NCI-H446 treated with DMSO at 0.1 percent for 48 hours (cell line): ENCODE measurements at places on chromosomes 4 and X.

DNA sequence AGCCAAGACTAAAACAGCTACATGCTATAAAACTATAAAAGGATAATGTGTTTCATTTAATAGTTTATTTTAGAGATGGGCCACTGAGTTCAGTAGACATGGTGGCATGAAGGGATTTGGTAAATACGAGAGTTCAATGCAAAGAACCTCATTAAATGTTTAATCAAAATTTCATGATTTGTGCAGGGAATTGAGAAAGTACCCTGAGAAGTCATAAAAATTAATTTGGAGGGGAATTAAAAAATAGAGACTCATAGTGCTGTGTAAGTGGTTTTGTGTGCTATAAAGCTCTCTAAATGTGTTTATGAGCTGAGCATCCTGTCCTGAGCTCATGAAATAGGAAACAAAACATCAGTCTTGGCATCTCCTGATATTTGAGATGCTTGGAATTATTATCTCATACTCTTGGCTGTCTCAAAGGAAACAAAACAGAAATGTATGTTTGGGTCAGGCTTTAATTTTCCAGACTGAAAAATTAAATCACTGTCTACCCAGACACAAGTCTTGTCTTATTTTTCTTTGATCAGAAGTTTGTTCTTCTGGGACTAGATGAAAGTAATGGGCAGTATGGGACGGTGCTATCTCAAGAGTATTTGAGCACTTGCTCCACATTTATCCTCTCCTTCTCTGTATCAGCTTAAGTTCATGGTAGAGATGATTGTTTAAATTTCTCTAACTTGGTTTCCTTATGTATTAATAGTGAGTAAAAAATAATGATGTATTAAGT lies 38.0 kb upstream of the EMCN start:
- DNase-seq, result no peak

GRCh38 chrX:15382813-15383212 lies 1.4 kb downstream of the VEGFD start:
- no peak for DNase-seq

GRCh38 chrX:100625985-100626491 lies 10.6 kb downstream of the TSPAN6 start:
- no peak for DNase-seq

DNA sequence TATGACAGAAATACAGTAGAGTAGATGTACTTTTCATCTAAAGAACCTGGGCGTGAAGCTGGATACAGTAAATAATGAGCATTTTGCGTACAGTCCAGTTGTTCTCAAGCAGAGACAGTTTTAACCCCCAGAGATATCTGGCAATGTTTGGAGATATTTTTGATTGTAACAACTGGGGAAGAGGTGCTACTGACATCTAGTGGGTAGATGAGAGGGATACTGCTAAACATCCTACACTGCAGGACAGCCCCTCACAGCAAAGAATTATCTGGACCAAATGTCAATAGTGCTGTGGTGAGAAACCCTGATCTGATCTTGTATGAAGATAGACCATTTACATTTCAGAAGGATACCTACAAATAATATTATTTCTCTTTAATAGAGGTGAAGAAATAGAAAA lies 200.2 kb upstream of the FAM47A start:
- DNase-seq, result no peak

GRCh38 chrX:77493677-77494553 lies 46.7 kb downstream of the FGF16 start:
- no peak for DNase-seq

DNA sequence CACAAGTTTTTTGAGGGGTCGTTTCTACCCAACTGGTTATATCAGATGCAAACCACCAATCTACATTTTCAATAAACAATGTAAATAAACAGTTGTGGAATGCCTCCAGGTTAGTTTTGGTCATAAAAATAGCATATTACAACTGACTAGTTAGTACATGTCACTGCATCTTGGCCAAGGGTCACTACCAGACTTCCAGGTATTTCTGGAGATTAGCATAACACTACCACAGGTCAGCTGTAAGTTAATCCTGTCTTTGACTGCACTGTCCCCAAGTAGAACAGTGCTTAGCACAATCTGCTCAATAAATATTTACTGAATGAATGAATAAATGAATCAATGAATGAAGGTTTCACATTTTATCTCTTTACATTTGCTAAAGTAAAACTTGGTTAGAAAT lies 64.4 kb downstream of the TBC1D19 start:
- no peak for DNase-seq

GRCh38 chr4:150720973-150721518 lies 139.1 kb downstream of the MAB21L2 start:
- no peak for DNase-seq

GRCh38 chr4:11209826-11210225 lies 218.9 kb downstream of the HS3ST1 start:
- DNase-seq, result peak; percentile 42

DNA sequence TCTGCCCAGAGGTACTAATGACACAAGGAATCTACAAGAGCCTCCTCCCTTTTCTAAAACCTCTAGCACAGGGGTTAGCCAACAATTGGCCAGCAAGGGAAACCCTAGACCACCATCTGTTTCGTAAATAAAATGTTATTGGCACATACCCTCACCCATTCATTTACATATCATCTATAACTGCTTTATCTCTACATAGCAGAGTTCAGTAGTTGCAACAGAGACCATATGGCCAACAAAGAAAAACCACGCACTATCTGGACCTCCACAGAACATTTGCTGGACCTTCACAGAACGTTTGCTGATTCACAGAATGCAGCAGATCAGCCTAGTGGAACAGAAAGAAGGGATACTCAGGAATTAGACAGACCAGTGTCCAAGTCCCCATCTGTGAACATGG lies 9.4 kb downstream of the SLC2A9 start:
- no peak for DNase-seq

- DNase-seq, result no peak
Measured at GRCh38 chrX:109352066-109352588, 129.8 kb downstream of the GUCY2F start.

- no peak for DNase-seq
Measured at GRCh38 chrX:119871245-119871598, 311 bp downstream of the RNF113A start.

DNA sequence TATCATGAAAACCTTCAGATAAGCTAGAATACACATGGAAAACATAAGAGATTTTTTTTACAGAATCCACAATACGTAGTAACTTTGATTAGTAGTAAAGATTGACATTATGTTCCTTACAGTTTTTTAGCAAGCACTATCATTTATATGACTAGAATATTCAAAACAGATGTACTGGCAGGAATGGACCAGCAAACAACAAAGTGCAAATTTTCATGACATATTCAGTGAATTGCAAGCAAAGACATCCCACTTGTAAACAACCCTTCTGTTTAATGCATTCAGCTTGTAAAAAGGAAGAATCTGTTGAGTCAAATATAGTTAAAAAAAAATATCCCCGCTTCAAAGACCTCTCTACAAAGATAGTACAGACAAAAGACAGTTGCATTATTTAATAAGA lies 403.7 kb upstream of the TRAM1L1 start:
- no peak for DNase-seq

DNA sequence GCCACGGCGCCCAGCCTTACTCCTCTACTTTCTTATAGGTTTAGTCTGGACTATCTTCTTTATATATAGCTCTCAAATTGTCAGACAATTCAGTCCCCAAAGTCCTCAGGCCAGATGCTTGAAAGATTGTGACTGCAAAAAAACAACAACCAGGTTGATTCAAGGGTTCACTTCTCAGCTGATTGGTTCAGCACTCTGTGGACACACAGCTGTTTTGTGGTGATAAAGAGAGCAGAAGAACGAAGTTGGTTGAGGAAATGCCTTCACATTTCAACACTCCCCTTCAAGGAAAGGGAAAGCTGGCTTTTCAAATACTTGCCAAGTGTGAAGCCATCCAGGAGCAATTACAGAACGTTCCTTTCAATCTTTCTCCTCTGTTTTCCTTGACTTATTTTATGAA lies 166.8 kb downstream of the SHROOM3 start:
- no peak for DNase-seq

DNA sequence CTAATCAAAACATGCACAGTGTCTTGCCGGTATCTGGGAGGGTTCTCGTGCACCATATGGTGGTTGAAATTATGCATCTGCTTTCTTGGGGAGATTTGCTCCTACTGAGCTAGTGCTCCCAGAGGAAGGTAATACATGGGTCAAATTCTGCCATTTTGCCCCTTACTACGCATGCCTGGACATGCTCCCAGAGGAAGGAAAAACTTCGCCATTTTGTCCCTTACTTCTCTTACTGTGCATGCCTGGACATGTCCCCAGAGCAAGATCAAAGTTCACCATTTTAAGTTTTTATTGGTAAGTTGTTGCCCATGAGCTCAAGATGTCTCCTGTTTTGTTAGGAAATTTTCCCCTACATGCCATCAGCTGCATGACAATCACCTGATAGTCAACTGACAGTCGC lies 252.1 kb upstream of the KLHL4 start:
- DNase-seq, result no peak

DNA sequence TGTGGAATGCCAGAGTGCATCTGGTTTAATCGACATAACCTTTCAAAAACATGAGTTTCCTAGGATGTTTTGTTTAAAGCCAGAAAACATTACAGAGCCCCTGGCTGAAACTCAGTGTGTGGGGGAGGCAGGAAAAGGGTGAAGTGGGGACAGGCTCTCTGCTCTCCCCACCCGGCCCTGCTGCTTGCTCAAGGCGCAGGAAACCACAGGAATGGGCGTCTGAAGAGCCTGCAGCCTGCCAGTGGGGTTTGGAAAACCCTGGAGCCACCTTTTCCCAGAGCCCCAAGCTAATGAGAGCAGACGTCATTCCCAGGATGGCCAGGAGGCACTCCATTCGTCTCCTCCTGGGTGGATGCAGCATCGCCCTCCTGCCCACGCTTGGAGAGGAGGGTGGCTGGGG lies 240.6 kb downstream of the AFAP1 start:
- DNase-seq, result no peak

DNA sequence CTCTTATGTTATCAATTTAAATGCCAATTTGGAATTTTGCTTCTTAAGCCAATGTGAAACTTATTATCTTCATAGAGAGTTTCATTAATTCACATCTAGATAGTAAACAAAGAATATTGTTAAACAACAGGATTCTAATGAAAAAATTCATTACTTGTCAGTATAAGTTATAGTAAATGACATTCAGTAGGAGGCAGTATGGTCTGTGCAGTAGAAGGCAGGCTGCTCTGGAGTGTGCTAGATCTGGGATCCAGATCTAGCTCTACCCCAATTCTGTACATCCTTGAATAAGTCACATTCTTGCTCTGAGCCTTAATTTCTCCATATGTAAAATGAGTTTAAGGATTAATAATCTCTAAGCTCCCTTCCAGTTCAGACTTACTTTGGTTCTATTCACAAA lies 202.7 kb upstream of the POU3F4 start:
- no peak for DNase-seq

DNA sequence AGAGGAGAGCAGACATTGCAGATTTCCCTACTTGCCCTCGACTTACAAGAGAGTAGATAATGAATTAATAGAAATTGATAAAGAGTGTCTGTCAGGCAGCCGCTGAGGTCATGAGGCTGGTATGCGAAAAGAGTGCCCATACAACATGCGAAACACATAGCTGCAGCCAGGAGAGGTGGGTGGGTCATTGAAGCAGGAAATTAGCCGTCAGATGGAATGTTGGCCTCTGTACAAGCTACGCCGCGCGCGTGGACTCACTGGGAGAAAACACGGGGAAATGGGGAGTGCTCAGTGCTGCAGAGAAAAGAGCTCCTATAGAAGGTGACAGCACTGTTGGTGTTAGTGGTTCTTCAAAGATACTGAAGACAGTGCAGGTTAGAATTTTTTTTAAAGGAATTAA lies 125.1 kb downstream of the RAPGEF2 start:
- no peak for DNase-seq

GRCh38 chr4:107777890-107778289 lies 46.8 kb upstream of the SGMS2 start:
- DNase-seq, result no peak

DNA sequence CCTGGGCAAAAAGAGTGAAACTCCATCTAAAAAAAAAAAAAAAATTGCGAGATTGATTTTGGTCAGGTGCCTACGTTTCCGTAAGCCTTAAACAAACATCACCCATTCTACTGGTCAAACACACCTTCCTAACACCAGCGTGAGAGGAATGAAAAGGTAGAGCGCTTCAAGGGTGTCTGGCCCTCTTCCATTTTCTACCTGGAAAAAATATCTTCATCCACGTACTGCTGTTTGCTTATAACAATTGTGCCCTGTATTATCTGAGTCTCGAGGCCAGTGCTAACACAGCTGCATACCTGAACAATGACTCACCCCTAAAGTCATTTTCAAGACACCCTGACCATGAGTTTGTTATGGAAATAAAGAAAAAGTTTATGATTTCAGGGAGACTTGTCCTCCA lies 13.9 kb downstream of the TMSB4X start:
- DNase-seq, result no peak

- peak; percentile 66 for DNase-seq
Measured at GRCh38 chr4:45971108-45971507, 152.7 kb downstream of the GABRG1 start.

- no peak for DNase-seq
Measured at GRCh38 chrX:20796450-20796849, 529.7 kb upstream of the RPS6KA3 start.

GRCh38 chr4:91118597-91118996 lies 991.4 kb downstream of the CCSER1 start:
- no peak for DNase-seq
